Thoracic aorta (tissue), 2 donors: ENCODE measurements at places on chromosomes 6 and 20.

- DNase-seq, result no peak
Observed at GRCh38 chr6:126628125-126628524, 288.2 kb downstream of the CENPW start.

DNA sequence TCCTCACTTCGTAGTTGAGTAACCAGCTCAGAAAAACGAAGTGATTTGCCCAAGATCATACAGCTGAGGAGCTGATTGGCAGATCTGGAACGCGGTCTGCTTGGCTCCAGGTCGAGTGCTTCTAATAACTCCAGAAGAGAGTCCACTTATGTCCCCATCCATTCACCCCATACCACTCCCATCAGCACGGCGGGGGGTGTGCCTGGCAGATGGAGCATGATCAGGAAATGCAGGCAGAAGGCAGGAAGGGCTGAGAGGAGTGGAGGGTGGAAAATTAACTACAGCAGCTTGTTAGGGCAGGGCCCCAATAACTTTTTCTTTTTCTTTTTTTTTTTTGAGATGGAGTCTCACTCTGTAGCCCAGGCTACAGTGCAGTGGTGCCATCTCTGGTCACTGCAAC is 15.0 kb downstream of the FITM2 start:
- DNase-seq, result no peak

GRCh38 chr6:134531188-134531551 is 213.3 kb upstream of the SGK1 start:
- no peak for DNase-seq

- DNase-seq, result no peak
Observed at GRCh38 chr6:54910921-54911320, 64.3 kb downstream of the FAM83B start.

GRCh38 chr6:117498159-117498558 is 15.7 kb downstream of the DCBLD1 start:
- no peak for DNase-seq

GRCh38 chr6:35072051-35072697 is 69.0 kb downstream of the TCP11 start:
- DNase-seq, result no peak

GRCh38 chr6:42688281-42688680 is 34.1 kb downstream of the PRPH2 start:
- DNase-seq, result no peak

DNA sequence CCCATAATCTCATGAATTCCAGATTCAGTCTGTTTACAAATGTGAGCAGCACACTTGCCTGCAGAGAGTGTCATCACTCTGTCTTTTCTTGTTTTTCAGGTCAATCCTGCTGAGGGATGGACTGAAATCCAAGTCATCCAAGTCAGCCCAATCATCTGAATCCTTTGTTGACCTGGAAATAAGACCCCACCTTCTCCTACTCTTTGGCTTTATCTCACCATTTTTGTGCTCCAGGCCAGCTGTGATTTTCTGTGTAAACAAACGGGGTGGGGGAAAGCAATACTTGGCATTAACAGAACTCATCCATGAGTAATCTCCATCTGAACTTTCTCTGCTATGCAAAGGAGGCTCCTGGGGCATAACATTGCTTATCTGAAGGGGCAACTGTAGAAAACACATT is 16.9 kb upstream of the GSTA4 start:
- no peak for DNase-seq

- DNase-seq, result no peak
Observed at GRCh38 chr20:57060407-57061050, 205.9 kb downstream of the BMP7 start.

- no peak for DNase-seq
Observed at GRCh38 chr6:154125421-154125820, 86.4 kb downstream of the OPRM1 start.

- no peak for DNase-seq
Observed at GRCh38 chr20:31914170-31914569, 37.7 kb downstream of the PDRG1 start.

DNA sequence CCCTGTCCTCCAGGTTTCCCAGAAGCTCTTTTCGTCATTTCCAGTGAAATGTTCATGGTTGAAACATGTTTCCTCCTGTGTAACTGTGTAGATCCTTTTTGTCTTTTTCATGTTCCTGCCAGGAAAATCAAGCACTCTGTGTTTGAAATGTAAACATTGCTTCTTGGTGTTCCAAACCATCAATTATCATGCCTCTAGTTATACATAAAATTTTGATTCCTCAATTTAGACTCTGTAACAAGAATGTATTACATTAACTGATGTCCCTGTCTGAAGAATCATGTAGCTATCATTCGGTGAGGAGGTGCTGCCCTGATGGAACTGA is 546.3 kb upstream of the CITED2 start:
- no peak for DNase-seq

- no peak for DNase-seq
Observed at GRCh38 chr6:37260444-37260843, 2.5 kb upstream of the TMEM217 start.

DNA sequence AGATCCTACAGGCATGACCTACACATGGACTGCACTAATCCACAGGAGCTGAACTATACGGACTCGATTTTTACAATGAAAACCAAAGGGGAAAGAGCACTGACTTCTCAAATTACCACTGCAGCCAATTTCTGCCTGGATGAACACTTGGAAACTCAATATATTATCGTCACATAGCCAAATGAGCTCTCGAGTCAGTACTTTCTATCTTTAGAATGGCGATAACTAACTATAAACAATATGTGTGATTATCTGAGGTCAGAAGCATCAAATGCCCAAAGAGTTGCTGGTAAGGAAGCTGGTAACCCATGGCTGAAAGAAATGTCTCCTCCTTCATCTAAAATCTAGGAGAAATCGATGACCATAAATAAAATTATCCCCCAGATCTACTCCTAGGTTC is 86.7 kb downstream of the KIF16B start:
- no peak for DNase-seq

- DNase-seq, result no peak
Observed at GRCh38 chr20:10665027-10665561, 8.7 kb downstream of the JAG1 start.

DNA sequence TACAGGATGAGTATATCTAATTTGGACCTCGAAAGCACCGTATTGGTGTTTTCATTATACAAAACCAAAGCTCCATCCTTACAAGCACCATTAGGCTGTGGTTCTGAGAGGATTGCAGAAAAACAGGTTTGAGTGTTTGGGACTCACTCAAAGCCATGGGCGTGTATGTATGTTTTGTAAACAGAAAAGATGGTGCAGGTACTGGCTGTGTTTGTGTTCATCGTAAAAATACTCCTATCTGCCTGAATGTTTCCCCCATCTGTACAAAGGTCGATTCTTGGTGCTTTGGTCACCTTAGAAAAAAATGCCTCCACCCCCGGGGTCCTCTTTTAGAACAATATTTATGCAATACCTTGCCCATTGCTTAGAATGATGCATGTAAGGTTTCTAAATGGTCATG is 286.6 kb downstream of the TSHZ2 start:
- no peak for DNase-seq

GRCh38 chr6:155894758-155895157 is 439.1 kb upstream of the NOX3 start:
- DNase-seq, result no peak

DNA sequence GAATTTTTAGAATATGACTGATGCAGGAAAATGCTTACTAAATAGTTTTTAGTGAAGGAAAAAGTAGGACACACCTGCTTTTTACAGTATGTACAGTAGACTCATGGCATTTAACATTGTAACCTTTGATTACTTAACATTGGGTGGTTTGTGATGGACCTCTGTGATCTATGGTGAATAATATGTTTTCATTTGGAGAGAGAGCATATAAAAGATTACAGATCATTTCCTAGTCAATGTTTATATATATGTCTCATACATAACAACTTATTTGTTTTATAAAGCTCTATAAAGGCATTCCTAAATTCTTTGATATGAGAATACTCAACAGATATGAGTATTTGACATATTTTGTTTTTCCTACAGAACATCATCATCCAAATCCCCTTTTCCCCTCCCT is 129.3 kb upstream of the PDE7B start:
- no peak for DNase-seq

GRCh38 chr20:64044484-64045247 is 4.8 kb downstream of the SOX18 start:
- DNase-seq, result no peak

DNA sequence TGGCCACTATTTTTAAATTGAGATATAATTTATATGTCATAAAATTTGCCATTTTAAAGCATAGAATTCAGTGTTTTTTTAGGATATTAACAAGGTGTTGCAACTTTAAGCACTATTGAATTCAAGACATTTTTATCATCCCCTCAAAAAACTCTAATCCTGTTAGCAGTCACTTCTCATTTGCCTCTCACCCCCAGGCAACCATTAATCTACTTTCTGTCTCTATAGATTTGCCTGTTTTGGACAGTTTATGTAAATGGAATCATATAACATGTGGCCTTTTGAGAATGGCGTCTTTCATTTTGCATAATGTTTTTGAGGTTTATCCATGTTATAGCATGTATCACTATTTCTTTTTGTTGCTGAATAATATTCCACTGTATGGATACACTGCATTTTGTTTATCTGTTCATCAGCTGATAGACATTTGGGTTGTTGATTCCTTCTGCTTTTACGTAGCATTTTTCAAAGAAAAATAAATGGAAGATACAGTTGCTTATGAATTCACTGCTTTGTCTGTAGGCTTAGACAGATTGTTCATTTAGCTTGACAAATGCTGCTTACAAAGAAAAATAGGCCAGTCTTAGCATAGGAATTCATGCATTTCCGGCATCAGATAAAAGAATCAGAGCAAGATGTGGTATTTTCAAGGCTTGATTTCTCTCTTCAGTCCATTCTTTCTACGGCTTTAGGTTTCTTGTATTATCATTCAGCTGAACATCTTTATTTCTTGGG is 52.9 kb downstream of the STK4 start:
- no peak for DNase-seq

GRCh38 chr20:52972965-52973819 is 1.0 kb downstream of the TSHZ2 start:
- DNase-seq, result no peak

GRCh38 chr6:5053038-5053437 is 32.1 kb upstream of the PPP1R3G start:
- DNase-seq, result no peak

DNA sequence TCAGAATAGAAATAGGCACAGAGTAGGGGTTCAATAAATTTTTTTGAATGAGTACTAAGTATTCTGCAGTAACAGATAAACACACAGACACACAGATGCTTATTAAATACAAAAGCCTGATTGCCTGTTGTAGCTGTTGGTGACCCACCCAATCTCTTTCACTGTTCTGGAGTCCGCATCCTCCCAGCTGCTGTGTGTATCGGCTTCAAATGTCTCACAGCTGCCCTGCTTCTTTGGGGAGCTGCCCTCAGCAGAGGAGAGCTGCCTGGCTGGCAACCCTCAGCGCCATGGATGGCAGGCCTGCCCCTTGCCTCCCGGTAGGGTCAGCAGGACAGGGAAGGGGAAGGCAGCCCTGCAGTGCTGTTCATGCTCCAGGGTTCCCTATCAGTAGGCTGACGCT is 85.9 kb upstream of the PRND start:
- no peak for DNase-seq

DNA sequence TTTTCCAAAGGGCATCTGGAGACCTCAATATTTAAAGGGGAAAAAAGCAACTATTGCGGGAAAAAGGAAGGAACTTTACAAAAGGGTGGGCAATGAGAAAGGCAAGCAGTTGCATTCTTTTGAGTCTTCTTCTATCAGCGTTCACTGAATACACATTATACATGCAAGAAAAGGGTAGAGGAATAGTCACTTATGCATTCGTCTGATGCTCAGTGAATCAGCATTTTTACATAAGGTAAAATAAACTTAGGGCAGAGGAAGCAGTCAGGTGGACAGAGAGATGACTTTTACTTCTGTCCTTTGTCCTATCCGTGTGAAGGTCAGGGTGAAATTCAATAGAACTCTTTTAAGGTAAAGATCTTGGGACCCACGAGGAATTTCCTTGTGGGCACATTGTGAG is 49.3 kb downstream of the PRND start:
- DNase-seq, result no peak

DNA sequence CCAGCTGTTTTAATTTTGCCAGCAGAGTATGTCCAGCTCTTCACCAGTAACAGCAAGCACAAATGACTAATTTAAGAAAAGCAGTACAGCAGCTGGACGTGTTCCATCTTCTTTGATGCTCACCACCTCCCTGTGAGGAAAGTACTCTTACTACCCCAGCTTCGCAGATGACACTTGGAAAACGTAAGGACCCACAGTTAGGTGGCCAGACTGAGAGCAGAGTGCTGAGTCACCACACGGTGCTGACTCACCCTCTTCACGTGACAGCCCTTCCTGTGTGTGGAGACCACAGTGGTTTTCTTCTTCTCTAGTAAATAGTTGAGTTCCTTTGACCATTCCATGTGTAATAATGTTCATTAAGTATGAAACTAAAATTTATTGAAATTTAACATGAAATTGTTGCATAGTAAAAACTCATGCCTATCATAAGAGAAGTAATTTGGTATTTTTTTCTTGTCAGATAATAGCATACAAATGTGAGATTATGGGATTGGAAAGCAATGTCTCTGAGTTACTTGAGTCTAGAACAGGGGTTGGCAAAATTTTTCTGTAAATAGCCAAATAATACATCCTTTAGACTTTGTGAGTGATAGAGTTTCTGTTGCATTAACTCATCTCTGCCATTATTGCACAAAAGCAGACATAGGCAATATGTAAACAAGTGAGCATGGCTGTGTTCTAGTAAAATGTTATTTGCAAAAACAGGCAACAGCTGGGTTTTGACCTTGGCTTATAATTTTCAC is 76.6 kb downstream of the SLX4IP start:
- DNase-seq, result peak; percentile 79

DNA sequence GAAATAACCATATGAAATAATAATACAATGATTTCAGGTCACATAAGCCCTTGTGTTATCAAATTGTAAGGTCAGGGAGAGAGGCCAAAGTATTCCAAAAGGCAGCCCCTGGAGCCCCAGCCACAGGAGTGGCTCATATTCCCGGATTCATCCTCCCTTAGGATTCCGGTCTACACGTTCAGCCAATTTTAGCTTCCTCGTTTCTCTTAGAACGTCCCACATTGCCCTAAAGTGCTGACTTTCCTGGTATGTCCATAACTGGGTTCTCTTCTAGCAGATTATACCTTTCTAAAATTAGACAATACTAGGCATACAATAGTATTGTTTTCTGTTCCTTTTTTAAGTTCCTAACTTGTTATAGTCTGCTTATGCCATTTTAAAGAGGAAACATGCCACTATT is 192.7 kb upstream of the NOX3 start:
- DNase-seq, result no peak

- peak; percentile 54 for DNase-seq
Observed at GRCh38 chr20:2451939-2452732, 18.5 kb downstream of the SNRPB start.

- DNase-seq, result no peak
Observed at GRCh38 chr6:125732398-125732797, 17.0 kb upstream of the HEY2 start.

- no peak for DNase-seq
Observed at GRCh38 chr6:37695273-37695672, 2.4 kb downstream of the MDGA1 start.

DNA sequence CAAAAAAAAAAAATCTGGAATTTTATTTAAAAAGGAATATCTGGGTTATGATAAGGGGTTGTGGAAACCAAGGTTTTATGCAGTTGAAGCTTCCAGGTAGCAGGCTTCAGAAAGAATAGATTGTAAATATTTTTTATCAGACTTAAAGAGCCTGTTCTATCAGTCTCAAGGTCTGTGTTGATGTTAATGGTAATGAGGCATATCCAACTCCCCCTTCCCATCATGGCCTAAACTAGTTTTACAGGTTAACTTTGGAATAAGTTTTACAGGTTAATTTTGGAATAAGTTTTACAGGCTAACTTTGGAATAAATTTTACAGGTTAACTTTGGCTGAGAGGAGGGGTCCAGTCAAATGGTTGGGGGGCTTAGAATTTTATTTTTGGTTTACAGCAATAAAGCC is 92.4 kb downstream of the CD24 start:
- no peak for DNase-seq
